Thoracic aorta (tissue), 2 donors: ENCODE measurements at places on chromosomes 2 and 18. TPM values are rescaled to one million over a fixed set of nuclear protein-coding genes. Genes with fewer than 3 reads are reported as not detected.

GRCh38 chr2:205868773-205869333 is 186.6 kb downstream of the NRP2 start:
- no peak overlapping the region for H3K27ac ChIP-seq
- no peak for DNase-seq
- H3K4me3 ChIP-seq: no peak overlapping the region
- H3K27me3 ChIP-seq: no peaks in the 10 kb centered on the region

KRTCAP3 gene
- total RNA-seq: 0.68 TPM

GRCh38 chr2:86037141-86037794 is 68.4 kb downstream of the POLR1A start:
- DNase-seq: peak; percentile 55
- H3K27ac ChIP-seq: peak overlapping the region; percentile 80
- H3K27me3 ChIP-seq: no peaks in the 10 kb centered on the region

DNA sequence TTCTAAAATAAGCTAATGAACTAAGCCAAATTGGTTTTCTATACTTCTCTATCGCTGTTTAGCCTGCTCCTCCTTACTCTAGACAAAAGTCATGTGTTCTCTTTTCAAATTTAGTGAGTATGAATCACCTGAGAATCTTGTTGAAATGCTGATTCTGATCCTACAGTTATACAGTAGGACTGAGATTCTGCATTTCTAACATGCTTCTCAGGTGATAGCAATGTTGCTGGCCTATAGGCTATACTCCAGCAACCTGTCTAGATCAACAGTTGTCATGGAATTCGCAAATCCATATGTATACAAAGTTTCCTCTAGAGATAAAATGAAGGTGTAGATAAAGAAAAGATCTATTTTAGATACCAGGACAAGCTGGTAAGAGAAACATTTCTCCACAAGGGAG is 62.9 kb downstream of the MEMO1 start:
- H3K4me1 ChIP-seq: no peaks in the 10 kb centered on the region
- no peak for DNase-seq
- H3K36me3 ChIP-seq: peaks cover under 1% of the 10 kb centered on the region
- no peak overlapping the region for H3K4me3 ChIP-seq
- H3K27me3 ChIP-seq: no peaks in the 10 kb centered on the region

DNA sequence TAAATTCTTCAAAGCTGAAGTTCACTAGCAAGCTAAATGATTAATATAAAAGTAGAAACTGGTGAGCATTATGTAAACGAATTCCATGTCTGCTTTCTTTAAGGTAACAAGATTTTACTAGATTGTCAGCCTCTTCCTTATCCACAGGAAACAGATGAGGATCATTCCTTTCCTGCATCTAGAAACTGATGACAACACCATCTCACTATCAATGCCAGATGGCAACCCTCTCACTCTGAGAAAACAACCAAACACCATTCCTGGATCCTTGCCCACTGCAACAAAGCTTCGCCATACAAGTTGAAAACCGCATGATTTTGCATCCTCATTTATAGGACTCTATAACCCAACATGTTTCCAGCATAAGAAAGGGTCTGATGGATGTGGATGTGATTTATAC is 122.9 kb downstream of the ZNF521 start:
- H3K4me1 ChIP-seq: peaks cover 12% of the 10 kb centered on the region
- no peak overlapping the region for H3K4me3 ChIP-seq
- no peak for DNase-seq
- H3K27me3 ChIP-seq: no peaks in the 10 kb centered on the region

ERMN gene
- total RNA-seq: not detected

DNA sequence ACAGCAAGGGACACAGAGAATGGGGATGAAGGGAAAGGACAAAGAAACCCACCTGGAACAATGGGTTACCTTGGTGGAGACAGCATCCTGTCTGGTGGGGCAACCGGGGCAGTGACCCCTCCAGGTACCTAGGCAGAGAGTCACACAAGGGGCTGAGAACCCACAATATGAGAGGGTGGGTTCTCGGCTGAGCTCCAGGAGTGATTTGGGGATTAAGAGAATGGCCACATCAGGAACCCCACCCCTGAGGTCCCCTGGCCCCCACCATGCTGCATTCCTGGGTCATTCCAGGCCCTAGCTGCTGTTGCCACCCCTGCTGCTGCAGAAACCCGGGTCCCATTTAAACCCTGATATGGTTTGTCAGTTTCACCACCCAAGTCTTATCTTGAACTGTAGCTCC is 172.3 kb downstream of the RTP5 start:
- H3K27me3 ChIP-seq: no peaks in the 10 kb centered on the region
- no peaks in the 10 kb centered on the region for H3K4me1 ChIP-seq
- no peak for DNase-seq
- H3K4me3 ChIP-seq: no peak overlapping the region

DNA sequence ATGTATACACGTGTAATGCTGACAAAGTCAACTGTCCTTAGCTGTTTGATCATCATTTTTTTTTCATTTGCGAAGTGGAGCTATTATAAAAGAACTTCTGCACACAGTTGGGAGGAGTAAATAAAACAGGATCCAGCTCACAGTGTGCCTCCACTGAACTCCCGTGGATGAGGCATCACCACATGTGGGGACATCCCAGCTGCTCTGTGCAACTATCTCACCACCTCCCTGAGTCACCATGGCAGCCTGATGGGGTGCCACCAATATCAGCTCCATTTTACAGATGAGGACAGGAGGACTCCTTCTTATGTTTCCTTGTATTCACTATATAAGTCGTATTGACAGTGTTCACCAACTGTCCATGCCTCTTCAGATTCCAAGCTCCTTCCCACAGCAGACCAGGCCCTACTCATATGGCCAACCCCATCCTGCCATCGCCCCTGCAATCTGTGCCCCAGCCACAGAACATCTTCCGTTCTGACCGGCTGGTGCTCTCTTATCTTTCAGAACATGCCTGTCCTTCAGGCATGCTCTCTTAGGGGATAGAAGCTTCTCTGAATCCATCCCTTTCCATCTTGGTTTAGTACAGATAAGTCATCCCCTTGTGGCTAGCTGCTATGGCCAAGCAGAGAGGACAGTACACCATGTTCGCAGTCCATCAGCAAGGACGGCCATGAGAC is 288.1 kb downstream of the RNF144A start:
- no peak overlapping the region for H3K27ac ChIP-seq
- H3K36me3 ChIP-seq: no peaks in the 10 kb centered on the region
- H3K4me1 ChIP-seq: no peaks in the 10 kb centered on the region
- H3K27me3 ChIP-seq: no peaks in the 10 kb centered on the region
- no peak overlapping the region for H3K4me3 ChIP-seq
- DNase-seq: no peak

TCF7L1 gene
- 8.8 TPM for total RNA-seq

- H3K36me3 ChIP-seq: no peaks in the 10 kb centered on the region
- H3K4me3 ChIP-seq: no peak overlapping the region
- H3K4me1 ChIP-seq: peaks cover 10% of the 10 kb centered on the region
- H3K27ac ChIP-seq: no peak overlapping the region
- DNase-seq: no peak
Observed at GRCh38 chr2:137336067-137336466, 570.7 kb downstream of the THSD7B start.

NEMP2 gene
- 3.6 TPM for total RNA-seq

- no peak overlapping the region for H3K27ac ChIP-seq
- no peaks in the 10 kb centered on the region for H3K4me1 ChIP-seq
- H3K27me3 ChIP-seq: no peaks in the 10 kb centered on the region
- no peak for DNase-seq
Observed at GRCh38 chr18:54506516-54507261, 84.4 kb upstream of the DYNAP start.

PMS1 gene
- 27.6 TPM for total RNA-seq

- H3K4me1 ChIP-seq: peaks cover 54% of the 10 kb centered on the region
- H3K4me3 ChIP-seq: peak overlapping the region; percentile 98
Observed at GRCh38 chr2:152336854-152337510, 2.0 kb downstream of the FMNL2 start.

- H3K4me3 ChIP-seq: no peak overlapping the region
- no peaks in the 10 kb centered on the region for H3K4me1 ChIP-seq
- no peak overlapping the region for H3K27ac ChIP-seq
Observed at GRCh38 chr2:134087371-134087921, 166.4 kb upstream of the MGAT5 start.

- H3K4me3 ChIP-seq: no peak overlapping the region
- H3K4me1 ChIP-seq: no peaks in the 10 kb centered on the region
- no peaks in the 10 kb centered on the region for H3K27me3 ChIP-seq
Observed at GRCh38 chr2:182280118-182280517, 146.7 kb downstream of the PDE1A start.

GAL3ST2 gene
- total RNA-seq: 2.2 TPM

DAW1 gene
- 1.2 TPM for total RNA-seq

DNA sequence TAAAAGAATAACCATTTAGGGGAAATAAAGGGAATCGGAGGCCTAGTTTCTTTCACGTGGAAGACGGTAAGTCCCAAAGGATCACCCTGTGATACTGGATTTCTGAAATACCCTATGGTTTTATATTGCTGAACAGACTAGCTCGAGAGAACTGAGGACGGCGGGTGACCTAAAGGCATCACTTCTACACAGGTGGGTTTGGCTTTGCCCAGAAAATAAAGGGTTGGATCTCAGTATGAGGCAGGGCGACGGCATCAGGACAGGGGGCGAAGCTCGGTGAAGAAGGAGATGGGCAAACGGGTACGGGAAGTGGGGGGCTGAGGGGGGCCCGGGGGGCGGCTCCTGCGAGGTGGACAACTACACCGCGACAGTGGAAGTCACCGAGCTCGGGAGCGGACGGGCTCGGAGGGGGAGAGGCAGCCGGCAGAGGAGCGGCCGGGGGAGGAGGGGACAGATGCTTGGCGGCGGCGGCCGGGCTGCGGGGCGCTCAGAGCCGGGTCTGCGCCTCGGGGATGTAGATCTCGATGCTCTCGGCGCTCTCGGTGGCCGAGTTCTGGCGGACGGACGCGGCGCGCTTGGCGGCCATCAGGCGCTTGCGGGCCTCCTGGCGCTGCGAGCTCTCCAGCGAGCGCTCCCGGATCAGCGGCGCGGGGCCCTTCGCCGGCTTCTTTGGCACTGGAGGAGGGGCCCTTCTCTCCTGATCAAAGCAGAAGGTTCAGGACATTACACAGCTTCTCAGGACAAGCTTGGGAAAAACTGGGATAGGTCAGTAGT is 48.9 kb downstream of the TGIF1 start:
- H3K4me3 ChIP-seq: peak overlapping the region; percentile 70
- H3K36me3 ChIP-seq: no peaks in the 10 kb centered on the region
- no peak overlapping the region for H3K27ac ChIP-seq
- H3K4me1 ChIP-seq: no peaks in the 10 kb centered on the region
- DNase-seq: no peak
- H3K27me3 ChIP-seq: no peaks in the 10 kb centered on the region

DNA sequence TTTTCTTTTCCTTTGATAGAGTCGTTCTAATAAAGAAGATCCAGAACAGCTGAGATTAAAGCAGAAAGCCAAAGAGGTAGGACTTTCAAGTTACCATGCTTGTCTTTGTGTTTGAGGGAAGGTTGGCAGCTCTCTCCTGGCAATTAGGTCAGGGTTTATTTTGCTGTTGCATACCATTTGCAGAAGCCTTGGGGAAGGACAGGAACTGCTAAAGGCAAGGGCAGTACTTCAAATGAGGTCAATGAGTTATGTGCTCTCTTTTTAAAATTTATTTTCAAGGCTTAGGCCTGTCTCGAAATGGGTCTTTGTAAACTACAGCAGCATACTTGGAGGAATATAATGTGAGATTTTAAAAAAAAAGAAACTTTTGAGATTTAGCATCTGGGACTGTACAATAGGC is 108.9 kb downstream of the TAF4B start:
- H3K4me3 ChIP-seq: no peak overlapping the region
- no peak for DNase-seq
- no peaks in the 10 kb centered on the region for H3K36me3 ChIP-seq
- H3K27me3 ChIP-seq: no peaks in the 10 kb centered on the region
- no peak overlapping the region for H3K27ac ChIP-seq

- no peak overlapping the region for H3K4me3 ChIP-seq
- no peak for DNase-seq
- H3K27ac ChIP-seq: peak overlapping the region; percentile 19
- H3K27me3 ChIP-seq: no peaks in the 10 kb centered on the region
Observed at GRCh38 chr2:73594251-73594650, 48.0 kb downstream of the NAT8 start.

DNA sequence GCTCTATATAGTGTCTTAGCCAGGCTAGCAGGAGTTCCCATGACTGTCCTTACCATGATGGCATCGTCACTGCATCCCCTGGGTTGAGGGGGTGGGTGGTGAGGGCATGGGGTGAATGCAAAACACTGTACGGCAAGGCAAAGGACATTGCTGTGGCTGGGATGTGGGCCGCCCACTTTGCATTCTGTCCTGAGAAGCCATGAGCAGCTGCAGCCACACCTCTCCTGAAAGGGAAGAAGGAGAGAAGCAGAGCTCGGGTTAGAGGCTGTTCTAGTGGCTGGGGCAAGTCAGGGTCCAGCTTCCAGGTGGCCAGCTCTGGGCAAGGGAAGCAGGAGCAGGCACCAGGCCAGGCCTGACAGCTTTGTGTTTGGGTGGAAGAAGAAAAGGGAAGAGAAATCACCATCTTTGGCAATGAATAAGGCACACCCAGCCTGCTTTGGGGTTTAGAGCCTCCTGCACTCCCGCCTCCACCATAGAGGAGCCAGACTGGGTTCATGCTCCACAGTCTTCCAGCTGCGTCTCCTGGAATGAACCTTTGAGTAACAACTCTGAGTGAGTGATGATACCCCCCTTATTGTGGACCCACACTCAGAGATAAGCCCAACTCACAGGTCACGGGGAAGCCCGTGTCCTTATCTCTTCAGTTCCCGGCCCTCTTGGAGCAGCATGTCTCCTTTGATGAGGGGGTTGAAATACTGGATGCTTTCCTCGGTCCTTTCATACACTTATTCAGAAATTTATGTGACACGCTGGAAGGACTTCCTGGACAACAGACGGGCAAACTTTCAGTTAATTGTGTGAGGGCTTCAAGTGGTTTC is 63.4 kb downstream of the INPP4A start:
- peak overlapping the region; percentile 43 for H3K27ac ChIP-seq
- peaks cover 17% of the 10 kb centered on the region for H3K4me1 ChIP-seq
- no peak for DNase-seq
- no peaks in the 10 kb centered on the region for H3K36me3 ChIP-seq
- no peak overlapping the region for H3K4me3 ChIP-seq

RASGRP3 gene
- 16.2 TPM for total RNA-seq

DNA sequence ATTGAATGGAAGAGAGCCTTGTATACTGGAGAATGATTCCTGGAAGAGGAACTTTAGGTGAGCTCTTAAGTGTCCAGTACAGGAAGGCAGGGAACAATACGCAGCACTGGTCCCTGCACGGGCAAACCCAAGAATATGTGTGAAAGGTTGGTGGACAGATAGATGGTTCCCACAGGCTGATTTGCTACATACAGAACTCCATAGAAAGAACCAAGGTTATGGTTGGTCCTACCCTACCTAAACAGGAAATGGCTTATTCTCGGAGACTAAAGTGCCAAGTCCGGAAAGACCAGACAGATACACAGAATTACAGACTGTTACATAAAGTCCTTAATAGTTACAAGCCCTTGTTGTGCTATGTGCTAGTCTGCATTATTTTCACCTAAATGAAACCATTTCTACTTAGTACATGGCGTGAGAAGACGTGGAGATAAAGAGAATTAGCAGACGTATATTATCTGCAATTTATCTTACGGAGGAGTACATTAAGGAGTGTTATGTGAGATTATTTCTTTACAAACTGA is 1.2 kb downstream of the REV1 start:
- peak overlapping the region; percentile 98 for H3K4me3 ChIP-seq
- H3K36me3 ChIP-seq: no peaks in the 10 kb centered on the region
- peak overlapping the region; percentile 77 for H3K27ac ChIP-seq
- DNase-seq: no peak
- H3K4me1 ChIP-seq: peaks cover 18% of the 10 kb centered on the region

CABLES1 gene
- total RNA-seq: 25.7 TPM

FEV gene
- total RNA-seq: not detected

CYP26B1 gene
- total RNA-seq: 20.8 TPM

SCN9A gene
- total RNA-seq: 3.8 TPM
